ENCODE measurements at places on chromosomes 7 and 10. TPM values are rescaled to one million over a fixed set of nuclear protein-coding genes. Genes with fewer than 3 reads are reported as not detected.

The KIN gene
- total RNA-seq: 12.6 TPM

The HOXA9 gene
- 0.51 TPM for total RNA-seq

The SPDYE9 gene
- total RNA-seq: not detected

The AQP1 gene
- total RNA-seq: 25.9 TPM

The CALML5 gene
- not detected for total RNA-seq

The ADIRF gene
- 72.2 TPM for total RNA-seq

The HMX2 gene
- total RNA-seq: not detected

The CCL24 gene
- 216 TPM for total RNA-seq

The SH2D4B gene
- total RNA-seq: not detected

Measured in spleen (tissue), 13 donors.